ENCODE measurements at places on chromosomes 6 and 20.

DNA sequence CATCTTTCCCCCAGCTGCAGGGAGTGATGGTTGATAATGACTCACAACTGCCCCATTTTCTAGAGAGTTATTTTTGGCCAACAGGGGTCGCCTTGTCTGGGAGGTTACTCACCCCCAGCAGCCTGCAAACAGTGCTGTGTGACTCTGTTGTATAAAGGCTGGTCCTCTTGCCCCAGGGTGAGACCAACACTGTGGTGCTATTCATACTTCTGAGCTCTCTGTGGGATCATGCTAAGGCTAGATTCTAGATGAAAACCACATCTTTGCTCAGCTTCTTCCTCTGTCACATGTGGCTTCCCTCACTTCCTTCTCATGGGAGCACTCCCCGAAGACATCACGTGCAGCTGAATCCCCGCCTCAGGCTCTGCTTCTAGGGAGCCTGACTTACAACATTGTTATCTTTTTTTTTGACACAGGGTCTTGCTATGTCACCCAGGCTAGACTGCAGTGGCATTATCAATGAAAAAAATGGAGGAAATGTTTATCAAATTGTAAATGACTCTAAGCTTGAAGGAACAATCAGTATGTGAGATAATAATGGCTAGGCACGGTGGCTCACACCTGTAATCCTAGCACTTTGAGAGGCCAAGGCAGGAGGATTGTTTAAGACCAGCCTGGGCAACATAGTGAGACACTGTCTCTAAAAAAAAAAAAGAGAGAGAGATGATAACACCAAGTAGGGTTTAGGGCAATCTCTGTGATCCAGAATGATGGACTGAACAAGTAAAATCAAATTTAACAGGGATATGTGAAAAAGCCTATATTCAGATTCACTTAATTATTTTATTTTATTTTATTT lies 55.7 kb upstream of the SLC23A2 start:
- no peak for DNase-seq

DNA sequence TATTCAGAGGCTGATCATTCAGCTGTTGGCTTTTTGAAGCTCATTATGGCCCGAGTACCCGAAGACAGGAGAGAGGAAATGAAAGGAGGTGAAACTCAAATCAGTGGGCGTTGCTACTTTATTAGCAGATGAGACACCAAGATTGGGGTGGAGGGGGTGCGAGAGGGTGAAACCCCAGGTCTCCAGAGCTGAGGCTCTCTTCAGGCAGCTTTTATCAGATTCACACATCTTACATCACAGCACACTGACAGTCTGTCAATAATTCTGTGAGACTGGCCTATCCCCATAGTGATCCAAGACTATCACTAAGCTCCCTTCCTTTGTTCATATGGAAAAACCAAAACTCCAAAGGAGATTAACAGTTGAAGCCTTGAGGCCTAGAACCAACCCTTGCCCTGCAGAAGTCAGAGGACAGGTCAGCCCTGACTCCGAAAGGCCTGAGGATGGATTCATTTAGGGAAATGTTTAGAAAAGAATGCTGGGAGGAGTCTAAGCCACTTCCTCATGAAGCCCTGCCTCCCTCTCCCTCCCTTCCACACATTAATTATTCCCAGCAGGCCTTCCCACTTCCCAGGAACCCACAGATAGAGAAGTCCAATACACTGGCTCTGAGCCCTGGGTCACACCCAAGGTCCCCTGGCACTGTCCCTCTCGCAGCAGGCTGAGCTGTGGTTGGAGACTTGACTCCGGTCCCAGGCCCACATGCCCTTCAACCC lies 23.2 kb downstream of the TRERF1 start:
- DNase-seq, result no peak

DNA sequence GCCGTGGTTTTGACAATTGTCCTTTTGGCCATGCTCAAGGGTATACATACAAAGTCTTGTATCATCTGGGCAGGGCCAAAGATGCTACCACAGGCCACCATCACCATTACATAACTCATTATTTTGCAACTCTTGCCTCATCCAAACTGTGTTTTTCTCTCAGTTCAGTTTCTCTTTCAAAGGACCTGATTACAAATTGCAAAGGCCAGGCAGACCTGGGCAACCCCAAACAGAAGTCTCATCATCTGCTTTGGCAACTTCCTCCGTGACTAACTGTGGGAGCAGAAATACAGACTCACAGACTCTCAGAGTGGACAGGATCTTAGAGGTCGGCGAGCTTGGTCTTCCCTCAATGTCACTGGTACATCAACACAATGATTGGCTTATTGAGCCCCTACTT lies 117.8 kb upstream of the NEDD9 start:
- no peak for DNase-seq

DNA sequence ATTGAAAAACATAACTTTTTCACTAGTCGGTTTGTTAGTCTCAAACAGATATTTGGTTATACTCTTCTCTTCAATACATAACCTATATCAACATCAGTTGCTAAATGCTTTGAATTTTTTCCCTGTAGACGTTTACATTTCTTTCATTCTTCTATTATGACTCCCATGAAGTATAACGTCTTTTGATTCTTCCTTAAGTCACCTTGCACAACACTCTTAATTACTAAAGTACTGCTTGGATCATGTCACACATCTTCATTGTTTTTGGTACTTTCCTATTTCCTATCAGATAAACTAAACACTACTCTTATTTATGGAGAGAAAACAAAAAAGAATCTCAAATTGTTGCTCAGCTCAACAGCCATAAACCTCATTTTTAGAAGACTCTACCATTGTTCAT lies 23.0 kb upstream of the BMP5 start:
- DNase-seq, result peak; percentile 68

GRCh38 chr6:163083141-163083540 lies 331.4 kb upstream of the QKI start:
- no peak for DNase-seq

- no peak for DNase-seq
Observed at GRCh38 chr6:164377348-164377918, 932.0 kb downstream of the C6orf118 start.

DNA sequence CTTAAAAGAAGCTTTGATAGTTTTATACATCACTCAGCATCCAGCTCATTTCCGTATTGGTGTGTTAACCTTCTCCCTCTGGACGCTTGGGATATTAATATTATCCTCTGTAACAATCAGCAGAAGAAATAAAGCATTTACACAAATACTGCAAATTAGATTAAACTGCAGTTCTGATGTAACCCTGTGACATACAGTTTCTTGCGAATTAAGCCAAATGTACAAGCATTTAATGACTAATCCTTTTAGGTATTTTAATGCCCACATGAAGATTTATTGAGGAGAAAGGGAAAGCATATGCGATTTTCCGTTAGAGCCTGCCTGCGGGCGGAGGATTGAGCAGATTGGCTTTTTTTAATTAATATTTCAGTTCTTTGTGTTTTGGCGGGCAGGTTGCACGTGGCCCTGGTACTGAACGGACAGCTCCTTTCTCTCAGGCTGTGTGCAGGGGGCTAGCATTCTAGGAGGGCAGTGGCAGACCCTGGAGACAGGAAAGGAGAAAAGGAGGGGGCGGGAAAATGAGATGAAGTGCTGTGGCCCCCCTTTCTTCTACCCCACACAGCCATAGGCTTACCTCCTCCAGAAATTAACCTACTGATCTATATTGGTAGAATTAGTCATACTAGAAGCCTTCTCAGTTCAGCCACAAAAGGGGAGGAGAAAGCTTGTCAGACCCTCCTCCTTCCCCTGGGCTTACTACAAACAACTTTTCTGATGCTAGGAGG lies 14.1 kb upstream of the TFAP2D start:
- DNase-seq, result peak; percentile 50

DNA sequence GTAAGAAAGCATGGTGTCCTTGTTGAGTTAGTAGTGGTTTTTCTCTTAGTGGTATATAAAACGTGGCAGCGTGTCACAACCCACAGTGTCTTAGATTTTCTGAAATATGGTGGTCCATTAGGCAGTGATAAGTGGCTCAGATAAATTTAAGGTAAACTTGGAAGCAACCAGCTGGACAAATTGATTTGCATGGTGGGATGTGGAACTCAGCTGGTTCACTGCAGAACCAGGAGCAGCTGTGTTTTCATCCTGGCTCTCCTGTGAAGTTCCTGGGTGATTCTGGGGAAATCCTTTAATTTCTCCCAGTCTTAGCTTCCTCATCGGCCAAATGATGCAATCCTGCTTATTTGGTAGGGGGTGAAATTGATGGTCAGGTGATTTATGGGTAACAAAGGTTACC lies 32.9 kb upstream of the EEF1E1 start:
- DNase-seq, result no peak

- no peak for DNase-seq
Observed at GRCh38 chr6:87670707-87671106, 31.3 kb downstream of the AKIRIN2 start.

GRCh38 chr6:139430899-139431601 lies 56.6 kb upstream of the CITED2 start:
- no peak for DNase-seq

- no peak for DNase-seq
Observed at GRCh38 chr6:103027271-103027931, 1633.9 kb downstream of the GRIK2 start.

DNA sequence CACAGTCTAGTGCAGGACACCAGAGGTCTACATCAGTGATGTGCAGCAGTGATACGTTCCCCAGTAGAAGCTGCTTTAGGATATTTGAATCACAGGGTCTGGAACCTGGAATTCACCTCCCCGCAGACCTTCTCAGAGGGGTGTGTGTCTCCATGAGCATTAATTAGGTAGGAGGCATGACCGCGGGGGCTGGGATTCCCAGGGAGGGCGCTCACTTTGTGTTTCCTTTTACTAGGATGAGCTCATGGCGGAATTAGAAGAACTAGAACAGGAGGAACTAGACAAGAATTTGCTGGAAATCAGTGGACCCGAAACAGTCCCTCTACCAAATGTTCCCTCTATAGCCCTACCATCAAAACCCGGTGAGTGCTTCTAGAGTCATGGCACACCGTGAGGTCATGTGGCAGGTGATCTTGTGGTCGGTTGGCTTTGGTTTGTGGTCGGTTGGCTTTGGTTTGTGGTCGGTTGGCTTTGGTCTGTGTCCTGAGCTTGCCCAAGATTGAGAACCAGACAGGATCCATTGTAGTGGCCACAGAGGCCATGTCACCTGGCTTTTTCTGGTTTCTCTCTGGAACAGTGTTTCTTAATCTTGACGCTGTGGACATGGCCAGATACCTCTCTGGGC lies 40.8 kb downstream of the CHMP4B start:
- no peak for DNase-seq

- no peak for DNase-seq
Observed at GRCh38 chr20:48571949-48572847, 255.6 kb downstream of the PREX1 start.
